ENCODE measurements at places on chromosomes 3 and 15.

DNA sequence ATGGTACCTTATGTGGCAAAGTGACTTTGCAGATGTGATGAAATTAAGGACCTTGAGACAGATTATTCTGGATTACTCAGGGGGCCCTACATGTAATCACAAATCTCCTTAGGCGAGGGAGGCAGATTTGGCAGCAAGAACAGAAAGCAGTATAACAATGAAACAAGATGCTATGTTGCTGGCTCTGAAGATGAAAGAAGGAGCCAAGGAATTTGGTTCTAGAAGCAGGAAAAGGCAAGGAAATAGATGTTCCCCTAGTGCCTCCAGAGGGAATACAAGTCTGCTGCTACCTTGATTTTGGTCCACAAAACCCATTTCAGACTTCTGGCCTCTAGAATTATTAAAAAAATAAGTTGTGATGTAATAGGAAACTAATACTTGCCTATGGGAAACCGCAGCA lies 64.5 kb downstream of the PIK3R4 start:
- no peak for DNase-seq

GRCh38 chr3:171741377-171741776 lies 68.9 kb downstream of the PLD1 start:
- peak; percentile 42 for DNase-seq

DNA sequence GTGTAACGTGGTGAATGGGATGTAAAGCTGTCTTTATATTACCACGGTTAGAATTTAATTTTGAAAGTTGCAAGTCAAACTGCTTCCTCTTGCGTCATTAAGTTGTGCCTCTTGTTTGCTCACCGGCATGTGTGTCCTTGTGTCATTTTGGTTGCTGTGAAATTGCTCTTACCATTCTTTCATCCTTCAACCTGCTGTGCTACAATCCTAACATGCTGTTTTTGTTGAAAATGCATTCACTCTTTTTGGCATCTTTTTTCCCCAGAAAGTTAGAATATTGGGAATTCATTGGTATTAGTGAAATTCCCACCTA lies 164.7 kb downstream of the PGPEP1L start:
- no peak for DNase-seq

DNA sequence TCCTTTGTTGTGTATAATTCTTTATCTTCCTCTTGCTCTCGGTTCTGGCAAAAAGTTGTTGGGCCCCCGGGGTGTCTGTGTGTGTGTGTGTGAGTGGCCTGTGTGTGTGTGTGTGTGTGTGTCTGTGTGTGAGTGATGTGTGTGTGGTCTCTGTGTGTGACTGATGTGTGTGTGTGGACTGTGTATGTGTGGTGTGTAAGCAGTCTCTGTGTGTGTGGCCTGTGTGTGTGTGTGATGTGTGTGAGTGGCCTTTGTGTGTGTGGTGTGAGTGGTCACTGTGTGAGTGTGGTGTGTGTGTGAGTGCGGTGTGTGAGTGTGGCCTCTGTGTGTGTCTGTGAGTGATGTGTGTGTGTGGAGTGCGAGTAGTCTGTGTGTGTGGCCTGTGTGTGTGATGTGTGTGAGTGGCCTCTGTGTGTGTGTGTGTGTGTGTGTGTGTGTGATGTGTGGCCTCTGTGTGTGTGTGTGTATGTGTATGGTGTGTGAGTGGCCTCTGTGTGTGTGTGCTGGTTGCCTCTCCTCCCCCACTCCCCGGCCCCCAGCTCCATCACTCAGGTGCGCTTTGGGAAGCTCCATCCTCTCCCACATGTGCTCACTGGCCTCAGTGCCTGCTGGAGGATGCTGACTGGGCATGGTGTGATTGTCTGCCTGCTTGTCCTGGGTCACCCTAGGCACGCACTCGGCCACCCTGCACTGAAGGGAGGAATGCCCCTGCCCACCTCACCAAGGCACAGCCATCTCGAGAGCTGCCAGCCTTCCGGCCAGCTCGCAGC lies 8.8 kb downstream of the LINGO1 start:
- DNase-seq = no peak

DNA sequence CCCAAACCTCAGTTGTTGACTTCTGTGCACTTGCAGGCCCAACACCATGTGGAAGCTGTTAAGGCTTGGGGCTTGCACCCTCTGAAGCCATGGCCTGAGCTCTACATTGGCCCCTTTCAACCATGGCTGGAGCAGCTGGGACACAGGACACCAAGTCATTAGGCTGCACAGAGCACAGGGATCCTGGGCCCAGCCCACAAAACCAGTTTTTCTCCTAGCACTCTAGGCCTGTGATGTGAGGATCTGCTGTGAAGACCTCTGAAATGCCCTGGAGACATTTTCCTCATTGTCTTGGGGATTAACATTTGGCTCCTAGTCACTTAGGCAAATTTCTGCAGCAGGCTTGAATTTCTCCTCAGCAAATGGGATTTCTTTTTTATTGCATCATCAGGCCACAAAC lies 1255.7 kb downstream of the ZPLD1 start:
- DNase-seq = no peak

GRCh38 chr3:133948996-133949395 lies 53.3 kb upstream of the RAB6B start:
- no peak for DNase-seq

DNA sequence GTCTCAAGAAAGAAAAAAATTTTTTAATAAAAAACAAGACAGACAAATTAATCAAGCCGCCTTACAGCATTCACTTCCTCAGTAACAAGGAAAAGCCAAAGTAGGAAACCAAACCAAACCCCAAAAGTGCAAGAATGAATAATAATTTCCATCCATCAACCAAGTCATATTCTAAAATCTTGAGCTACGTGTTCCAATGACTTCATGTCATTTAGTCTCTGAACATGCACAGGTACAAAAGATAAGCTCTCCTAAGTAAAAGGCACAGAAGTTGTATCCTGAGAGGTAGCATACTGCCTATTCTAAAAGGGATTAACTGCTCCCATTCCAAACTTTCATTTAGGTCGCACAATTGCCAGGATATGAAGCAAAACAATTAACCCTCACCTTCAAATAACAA lies 29.7 kb downstream of the SLC4A7 start:
- no peak for DNase-seq

DNA sequence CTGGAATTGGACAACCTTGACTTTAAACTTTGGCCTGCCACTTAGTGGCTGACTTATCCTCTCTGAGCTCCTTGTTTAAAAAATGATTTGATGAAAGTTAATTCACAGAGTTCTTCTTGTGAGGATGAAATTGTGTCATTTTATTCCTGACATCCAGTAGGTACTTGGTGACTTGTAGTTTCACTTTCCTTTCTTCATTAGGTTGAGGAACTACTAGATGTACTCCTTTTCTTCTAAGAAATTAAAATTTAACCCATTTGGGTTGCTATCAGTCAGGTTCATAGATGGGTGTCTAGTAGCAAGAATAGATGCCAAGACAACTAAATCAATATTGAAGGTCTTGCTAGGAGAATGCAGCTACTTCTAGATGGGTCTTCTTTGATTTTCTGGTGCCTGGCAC lies 5.2 kb downstream of the NR1D2 start:
- DNase-seq = no peak

DNA sequence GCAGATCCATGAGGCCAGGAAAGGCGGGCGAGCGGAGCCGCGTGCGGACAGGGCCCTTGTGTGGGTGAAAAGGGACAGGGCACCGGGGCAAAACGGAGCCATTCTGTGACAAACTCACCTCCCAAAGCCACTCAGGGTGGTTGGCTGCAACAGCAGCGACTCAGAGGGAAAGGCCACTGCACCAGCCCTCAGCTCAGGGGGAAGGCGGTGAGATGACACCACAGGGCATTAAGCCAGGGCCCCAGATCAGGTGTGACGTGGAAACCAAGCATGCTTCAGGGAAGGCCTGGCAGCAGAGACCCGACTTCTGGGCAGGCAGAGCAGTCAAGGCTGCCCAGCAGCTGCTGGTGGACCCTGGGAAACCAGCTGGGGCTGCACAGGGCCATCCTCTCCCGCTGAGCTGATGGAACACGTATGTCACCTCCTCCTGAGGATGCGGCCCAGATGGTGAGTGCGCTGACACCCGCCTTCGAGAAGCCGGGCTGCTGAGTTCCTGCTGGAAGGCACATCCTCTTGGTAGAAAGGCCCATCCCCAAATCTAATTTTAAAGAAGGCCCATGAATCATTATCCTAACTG lies 82.3 kb downstream of the CHSY1 start:
- no peak for DNase-seq

- no peak for DNase-seq
These were observed 111.7 kb upstream of the OSTN start for GRCh38 chr3:191087391-191087790.

DNA sequence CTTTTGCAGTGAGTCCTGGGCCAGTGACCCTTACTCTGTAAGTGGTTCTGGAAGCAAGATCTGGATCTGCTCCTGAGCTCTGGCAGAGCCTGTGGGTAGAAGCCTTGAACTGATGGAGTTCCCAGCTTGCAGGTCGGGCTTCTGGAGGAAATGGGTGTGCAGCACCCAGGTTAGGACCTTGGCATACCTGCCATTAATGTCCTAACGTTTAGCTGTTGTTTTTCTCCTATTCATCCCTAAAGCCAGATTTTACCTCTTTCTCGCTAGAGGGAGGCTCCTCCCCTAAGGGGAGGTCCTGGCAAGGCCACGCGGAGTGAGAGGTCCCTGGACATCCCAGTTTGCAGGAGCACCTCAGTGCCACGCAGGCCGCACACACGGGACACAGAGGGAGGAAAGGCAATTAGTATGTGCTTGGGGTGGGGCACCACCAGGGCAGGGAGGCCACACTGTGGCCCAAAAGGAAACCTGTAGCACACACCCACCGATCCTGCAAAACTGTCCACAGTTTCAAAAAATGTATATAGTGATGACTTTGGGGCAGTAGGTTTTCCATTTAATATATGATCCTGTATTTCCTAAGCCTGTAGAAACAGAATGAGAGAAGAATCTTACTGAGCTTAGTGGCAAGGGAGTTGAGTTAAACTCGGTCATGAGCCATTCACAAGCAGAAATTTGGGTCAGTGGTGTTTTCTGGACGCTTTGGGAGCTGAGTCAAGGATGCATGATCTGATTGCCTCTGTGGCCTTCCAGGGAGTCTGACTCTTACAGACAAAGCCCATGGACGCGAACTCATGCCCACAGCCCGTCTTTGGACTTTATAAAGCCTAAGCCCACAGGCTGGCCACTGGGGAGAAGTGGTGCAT lies 148.7 kb downstream of the LRRK1 start:
- DNase-seq = no peak

DNA sequence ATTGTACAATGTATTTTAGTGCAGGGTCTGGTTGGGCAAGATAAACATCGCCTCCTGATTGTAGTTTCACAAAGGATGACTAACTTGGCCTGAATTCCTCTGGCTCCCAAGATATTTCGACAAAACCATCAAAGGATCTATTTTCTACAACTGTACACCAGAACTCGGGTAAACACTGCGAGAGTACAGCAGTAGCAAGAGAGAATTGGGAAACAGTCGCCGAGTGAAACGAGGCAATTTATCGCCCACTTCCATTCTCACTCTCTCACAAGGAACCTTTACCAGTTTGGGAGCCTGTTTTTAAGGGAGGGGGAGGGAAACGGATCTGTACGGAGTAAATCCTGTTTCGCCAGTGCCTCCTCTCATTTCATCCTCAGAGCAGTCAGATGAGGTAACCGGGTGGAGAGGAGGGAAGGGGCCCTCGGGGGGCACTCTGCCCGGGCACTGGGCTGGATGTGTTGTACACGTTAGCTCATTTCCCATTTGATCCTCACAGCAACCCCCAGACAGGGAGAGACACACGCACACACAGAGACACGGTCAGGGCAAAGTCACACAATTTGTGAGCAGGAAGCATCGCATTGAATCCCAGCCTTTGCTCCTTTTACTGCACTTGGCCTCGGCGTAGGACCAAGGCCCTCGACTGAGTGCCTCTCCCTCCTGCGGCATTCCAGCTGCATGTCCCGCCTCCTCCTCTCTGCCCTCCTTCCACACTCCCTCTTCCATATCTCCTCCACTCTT lies 120.1 kb downstream of the LIPC start:
- no peak for DNase-seq

DNA sequence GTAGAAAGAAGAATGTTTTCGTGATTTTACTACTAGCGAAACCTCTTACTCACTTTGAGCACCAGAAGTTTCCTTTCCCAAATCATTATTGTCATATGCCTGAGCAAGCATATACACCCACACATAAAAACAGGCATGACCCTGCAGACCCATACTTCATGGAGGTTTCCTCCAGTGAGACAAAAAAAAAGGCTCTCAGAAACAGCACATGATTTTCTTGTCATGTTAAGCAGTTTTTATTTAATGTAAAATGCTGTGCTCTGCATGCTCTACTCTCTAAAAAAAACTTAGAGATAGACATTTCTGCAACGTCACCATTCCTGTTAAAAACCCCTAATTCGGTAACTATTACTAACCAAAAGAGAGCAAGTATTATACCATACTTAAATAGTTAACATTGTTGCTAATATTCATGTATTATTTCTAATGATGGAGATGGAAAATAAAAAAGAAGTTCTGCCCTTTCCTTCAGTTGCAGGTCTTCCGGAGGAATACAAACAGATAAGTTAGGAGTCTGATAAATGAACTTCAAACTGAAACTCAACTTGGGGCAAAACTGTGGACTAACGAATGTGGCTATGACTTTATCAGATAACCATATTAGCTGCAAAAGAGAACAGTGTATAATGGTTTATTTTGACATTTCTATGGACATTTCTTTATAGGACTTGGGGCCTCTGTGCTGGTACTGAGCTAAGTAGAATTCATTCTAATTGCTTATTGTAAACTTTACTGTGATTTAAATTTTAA lies 15.9 kb downstream of the CD200R1 start:
- no peak for DNase-seq

DNA sequence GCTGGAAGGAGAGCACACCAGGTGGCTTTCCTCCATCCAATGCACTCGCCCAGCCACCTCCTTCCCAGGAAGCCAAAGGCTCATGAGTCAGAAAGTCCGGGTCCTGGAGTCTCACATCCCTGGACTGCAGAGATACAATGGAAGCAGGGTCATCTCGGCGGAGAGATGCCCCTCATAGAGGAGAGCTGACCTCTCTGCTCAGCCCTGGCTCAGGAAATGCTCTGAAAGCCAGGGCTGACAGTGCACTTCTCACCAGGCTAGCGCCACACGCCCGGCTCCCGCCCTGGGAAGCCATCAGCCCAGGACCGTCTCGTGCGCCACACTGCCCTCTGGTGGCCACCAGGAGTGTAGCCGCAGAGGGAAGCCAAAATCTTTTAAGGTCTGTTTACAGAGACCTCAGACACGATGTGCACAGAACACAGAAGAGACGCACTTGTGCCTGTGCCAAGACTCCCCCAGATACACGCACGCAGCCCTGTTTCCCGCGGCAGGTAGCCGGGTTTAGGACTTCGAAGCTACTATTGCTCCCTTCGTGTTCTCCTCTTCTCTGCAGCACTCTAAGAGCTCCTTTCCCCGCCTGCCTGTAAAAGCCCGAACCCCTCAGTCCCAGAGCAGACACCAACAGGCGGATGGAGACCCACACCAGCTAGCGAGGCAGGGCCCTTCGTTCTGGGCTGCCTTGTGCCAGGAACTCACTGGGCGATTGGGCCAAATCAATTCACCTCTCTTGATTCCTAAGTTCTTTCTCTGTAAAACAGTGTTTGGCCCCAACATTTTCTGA lies 9.7 kb downstream of the NTRK3 start:
- DNase-seq = peak; percentile 34

DNA sequence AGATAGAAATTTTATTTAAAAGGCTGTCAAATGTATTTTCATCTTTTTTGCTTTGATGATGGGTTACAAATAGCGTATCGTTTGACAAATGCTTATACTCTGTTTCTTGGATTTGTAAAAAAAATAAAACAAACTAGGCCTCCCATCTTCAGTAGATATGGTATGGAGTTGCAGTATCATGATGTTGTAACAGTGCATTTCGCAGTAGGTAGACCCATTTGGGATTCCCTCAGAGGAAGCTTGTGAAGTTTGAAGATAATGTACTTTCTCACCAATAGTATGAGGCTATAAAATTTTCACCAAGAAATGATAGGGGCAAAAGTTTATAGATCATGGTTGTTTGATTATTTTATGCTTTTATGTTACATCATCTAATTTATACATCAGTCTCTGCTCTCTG lies 10.8 kb downstream of the MBNL1 start:
- DNase-seq = no peak

All from NCI-H2029 treated with DMSO at 0.1 percent for 48 hours (cell line).